HFFc6 (cell line): ENCODE measurements at places on chromosomes 4 and X.

- peak; percentile 78 for DNase-seq
These were observed 947.8 kb downstream of the C4orf33 start for GRCh38 chr4:130043732-130044160.

GRCh38 chrX:109475174-109475891 lies 6.6 kb downstream of the GUCY2F start:
- peak; percentile 21 for DNase-seq

DNA sequence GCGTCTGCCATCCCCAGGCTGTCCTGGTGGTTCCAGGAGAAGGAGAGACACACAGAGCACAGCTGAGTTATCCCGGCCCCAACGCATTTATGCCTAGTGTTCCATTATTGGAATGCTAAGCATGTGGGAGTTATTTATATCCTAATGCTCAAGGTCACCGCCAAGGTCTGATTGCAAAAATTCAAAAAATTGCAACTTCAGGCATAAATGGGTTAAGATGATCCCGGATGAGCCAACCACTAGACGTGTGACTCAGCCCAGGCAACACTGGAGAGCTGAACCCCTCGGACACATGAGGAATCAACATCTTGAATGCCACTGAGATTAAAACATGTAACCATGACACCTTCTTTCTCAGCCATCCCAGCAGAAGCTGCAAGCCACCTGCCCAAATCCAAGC lies 3.8 kb upstream of the ZCCHC4 start:
- DNase-seq: no peak

GRCh38 chr4:7766661-7767345 lies 172.9 kb downstream of the AFAP1 start:
- no peak for DNase-seq

DNA sequence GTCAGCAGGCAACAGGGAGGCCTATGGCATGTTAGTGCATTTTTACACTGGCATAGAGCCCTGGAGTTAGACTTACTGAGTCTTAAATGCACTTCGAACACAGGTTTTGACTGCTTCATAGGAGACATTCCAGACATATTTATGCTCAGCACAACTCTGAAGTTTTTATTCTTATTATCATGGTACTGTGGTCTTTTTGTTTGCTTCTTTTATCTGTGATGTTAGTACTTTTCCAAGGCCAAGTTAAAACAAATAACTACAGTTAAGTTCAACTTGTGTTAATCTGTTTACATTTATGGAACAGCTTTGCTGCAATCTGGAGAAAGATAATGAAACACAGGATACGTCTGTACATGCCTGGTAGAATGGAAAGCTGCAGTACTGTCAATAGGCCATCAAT lies 76.5 kb downstream of the COL4A5 start:
- peak; percentile 0 for DNase-seq

DNA sequence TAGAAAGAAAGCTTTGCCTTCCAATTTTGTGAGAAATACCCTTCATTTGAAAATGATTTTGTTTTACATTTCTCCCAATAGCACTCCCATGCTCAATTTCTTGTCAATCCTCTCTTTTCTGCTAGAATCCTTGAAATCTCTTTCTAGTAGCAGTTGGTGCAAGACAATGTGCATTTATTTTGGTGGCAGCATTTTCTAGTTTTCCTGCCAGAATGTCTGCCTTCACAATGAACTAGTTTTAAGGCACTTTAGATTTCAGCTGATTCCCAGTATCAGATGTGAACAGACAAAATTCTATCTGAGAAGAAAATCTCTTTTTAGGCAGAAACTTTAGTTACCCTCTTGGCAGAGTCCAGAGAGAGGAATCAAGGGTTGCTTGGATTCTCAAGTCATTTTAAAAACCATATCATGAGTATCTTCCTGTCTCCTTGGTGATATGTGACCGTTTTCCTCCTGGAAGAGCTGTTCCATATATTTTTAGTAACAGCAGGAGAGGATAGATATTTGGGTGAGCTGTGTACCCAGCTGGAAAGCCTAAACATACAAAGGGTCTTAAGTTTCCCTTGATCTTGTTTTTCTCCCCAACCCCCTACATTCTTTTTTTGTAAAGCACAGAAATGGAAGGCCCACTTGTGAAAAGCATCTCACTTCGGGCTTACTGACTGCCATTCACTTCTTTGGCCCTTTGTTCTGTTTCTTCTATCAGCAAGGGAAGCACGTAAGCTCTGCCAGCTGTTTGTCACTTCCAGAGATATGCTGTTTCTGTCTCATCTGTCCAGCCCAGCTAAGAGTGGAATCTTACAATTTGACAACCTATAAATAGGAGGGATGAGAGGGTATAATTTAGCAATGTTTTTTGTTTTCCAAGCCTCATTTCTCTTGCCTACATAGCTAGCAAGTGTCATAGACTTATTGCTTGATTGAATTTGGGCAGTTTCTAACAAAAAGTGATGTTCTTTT lies 38.7 kb downstream of the TSPAN7 start:
- no peak for DNase-seq

GRCh38 chr4:176656108-176656507 lies 136.6 kb downstream of the VEGFC start:
- DNase-seq: no peak

DNA sequence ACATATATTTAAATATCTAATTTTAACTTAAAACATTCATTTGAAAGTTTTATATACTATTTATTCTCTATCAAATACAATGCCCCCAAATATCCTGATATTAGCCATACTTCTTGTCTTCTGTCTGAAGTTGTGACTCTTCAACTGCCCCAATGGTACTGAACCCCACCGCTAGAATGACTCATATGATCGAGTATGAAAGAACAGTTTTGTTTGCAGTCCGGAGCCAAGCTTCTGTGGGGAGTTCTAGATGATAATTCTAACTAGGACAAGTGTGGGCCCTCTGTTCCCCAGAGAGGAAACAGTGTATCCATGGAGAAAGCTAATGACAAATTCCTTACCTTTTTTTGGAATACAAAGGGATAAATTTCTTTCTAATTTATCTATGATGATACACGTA lies 24.7 kb upstream of the CT47A1 start:
- no peak for DNase-seq

DNA sequence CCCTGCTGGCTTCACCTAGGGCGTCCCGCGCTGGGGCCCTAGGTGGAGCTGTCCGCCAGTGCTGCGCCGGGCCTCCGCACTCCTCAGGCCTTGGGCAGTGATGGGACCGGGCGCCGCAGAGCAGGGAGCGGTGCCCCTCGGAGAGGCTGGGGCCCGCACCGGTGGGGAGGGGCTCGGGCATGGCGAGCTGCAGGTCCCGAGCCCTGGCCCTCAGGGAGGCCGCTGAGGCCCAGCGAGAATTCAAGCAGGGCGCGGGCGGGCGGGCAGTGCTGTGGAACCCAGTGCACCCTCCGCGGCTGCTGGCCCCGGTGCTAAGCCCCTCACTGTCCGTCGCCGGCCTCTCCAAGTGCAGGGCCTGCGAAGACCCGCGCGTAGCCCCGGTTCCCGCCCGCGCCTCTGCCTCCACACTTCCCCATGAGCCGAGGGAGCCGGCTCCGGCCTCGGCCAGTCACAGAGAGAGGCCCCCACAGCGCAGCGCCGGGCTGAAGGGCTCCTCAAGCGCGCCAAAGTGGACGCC lies 565.1 kb upstream of the NDST4 start:
- no peak for DNase-seq

- DNase-seq: no peak
These were observed 138.9 kb upstream of the SMIM31 start for GRCh38 chr4:164614999-164615398.

- DNase-seq: no peak
These were observed 66.5 kb downstream of the SPIN4 start for GRCh38 chrX:63284659-63285058.

- DNase-seq: peak; percentile 8
These were observed 10.2 kb upstream of the N4BP2 start for GRCh38 chr4:40046311-40046980.

DNA sequence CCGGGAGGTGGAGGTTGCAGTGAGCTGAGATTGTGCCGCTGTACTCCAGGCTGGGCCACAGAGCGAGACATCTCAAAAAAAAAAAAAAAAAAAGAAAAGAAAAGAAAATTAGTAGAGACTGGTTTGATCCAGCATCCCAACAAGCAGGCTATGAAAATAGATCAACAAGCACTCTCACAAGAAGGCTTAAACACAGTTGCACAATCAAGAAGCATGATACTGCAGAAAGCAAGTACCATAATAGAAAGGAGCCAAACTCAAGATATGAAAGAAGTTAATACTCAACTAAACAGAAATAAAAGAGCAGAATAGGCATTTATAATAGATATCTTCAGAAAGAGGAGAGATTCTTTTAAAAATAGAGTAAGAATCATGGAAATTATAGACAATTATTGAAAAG lies 10.6 kb downstream of the TLR6 start:
- no peak for DNase-seq

DNA sequence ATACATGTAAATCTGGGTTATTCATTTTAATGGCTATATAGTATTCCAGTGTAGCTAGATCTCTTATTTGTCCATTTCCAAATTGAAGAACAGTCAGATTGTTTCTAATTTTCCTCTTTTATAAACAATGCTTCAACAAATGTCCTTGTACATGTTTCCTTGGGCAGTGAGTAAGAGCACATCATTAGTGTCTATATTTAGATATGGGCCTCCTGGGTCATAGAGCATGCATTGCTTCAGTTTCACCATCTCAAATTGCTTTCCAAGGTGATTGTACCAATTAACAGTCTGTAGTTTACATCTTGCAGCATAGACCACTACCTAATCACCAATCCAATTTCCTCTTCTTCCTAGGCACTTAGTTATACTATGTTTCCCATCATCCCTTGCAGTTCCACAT lies 13.4 kb downstream of the PHKA2 start:
- DNase-seq: no peak

DNA sequence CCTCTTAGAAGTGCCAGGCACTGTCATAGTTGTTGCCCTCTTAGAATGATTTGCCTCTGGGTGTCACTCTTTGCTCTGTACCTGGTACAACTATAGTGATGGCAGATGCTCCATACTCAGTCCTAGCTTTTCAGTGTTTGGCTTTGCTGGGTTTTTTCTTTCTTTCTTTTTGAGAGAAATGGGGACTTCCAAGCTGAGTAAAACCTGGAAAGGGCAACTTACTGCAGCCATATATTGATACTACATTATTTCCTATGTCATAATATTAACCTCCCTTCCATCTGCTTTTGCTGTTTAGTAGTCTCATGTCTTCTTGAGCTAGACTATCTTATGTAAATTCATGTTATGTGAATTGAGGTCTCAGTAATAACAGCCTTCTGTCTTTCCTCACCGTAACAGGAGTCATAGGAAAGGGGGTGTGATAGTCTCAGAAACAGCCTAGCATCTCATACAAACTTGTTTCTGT lies 49.0 kb downstream of the NIPAL1 start:
- DNase-seq: no peak

DNA sequence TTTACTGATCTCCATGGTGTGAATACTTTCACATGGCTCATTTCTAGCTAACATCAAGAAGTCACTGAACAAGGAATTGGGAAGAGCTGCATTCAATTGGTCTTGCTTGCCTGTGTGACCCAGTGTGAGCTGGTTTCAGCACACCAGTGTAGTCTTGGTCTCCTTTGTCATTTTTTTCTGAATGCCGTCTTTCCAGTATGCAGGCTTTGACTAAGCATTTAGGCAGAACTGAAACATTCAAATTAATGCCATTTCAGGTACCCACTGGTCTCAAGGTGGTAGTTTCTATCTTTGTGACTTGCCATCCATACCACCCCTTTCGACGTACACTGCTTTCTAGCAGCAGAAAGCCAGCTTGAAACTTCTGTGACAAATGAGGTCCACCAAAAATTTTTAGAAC lies 550.5 kb upstream of the BOD1L1 start:
- no peak for DNase-seq

- DNase-seq: no peak
These were observed 249.1 kb upstream of the INTU start for GRCh38 chr4:127383666-127384065.

- DNase-seq: peak; percentile 43
These were observed 154.2 kb downstream of the RAB28 start for GRCh38 chr4:13329963-13330362.

DNA sequence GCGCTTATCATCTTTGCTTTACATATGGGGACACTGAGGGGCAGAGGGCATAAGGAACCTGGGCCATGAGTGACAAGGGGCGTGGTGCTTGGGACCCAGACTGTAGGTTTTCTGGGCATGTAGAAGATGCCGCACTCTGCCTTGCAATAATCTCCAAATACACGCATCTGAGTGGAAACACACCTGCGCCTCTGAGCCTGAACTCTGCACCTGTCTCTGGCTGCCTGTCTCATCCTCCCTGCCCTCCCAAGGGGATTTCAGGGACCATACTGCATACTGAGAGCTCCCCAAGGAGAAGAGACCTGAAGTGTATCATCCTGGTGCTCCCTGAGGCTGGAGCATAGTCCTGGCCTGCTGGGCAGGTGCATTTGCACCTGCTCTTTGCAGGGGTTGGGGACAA lies 34.7 kb upstream of the ASMTL start:
- no peak for DNase-seq

DNA sequence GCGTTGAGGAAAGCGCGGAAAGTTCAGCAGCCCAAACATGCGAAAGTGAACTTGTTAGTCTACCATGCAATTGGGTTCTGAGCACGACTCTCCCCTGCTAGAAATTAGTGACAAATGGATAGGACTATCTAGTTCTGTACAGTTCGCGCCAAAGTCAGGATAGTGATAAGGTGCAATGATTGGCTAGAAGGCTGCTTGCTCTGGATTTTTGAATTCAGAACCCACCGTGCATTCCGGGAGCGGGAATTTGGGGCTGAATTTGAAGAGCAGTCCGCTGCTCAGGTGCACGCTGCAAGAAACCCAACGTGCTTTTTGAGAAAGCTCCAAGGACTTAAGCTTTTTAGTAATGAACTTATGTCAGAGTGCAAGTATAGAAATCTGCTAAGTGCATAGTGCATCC lies 732 bp upstream of the ESX1 start:
- DNase-seq: no peak

DNA sequence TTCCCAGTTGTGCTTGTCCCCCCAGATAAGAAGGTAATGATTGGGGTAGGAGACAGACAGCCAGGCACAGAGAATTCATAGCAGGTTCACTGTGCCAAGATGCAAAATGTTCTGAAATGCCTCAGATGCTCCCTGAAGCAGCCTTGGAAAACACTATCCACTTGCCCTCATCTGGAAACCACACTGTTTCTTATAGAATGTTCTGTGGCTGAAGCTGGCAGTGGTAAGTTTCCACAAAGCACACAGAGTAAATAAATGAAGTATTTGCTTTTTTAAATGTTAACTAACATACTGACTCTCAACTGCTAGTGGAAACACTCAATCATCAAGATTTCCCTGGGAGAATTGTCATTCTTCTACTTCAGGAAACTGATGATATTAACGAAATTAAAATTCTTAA lies 311.4 kb downstream of the PRDM5 start:
- DNase-seq: no peak
